ENCODE measurements at places on chromosomes 7 and 10.

DNA sequence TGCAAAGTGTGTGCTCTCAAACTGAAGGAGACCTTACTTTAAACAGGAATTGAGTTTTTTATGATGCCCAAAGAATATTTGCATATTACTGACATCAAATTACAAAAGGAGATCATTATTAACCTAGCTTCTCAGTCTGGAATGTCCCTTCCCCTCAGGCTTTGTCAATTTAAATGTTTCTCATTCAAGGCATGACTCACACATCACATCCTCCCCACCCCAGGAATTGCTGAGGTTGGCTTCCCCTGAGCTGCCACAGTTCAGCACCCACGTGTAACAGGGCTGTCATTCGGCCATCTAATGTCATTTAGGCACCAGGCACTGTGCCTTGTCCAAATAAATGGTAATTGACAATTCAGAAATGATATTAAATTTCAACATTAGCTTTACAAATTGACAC, 305.9 kb upstream of the MGMT start:
- DNase-seq = no peak

DNA sequence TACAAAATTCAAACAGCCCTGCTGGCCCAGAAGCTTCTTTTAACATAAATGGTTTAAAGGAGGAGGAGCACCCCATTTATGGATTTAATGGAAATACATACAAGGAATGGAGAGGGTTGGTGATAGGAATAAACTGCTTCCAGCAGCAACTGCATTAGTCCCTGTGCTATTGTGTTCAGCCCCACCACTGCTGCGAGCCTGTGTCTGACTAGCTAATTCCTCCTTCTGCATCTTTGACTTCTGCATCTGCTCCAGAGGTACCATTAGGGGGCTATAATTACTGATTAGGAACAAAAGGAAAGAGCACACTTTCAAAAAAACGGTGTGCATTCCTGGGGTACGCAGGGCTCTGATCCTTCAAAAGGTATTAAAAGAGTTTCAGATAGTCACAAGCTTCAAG, 24.8 kb downstream of the CDCA7L start:
- no peak for DNase-seq

DNA sequence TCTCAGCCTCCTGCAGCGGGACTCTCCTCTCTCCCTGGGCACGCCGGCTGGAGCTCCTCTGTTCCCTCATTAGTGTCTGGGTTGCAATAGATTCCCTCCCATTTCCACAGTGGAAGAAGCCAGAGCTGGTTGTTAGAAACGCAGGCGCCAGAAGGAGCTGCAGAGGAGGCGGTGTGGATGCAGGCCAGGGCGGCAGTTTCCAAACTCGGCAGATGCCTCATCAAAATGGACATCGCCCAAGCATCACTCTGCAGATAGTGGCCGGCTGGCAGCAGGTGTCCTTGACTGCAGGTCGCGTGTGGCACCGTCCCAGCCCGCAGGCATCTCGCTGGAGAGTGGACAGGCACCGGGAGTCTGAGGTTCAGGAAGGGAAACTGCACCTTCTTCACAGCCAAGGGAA, 201.8 kb downstream of the TCERG1L start:
- no peak for DNase-seq

DNA sequence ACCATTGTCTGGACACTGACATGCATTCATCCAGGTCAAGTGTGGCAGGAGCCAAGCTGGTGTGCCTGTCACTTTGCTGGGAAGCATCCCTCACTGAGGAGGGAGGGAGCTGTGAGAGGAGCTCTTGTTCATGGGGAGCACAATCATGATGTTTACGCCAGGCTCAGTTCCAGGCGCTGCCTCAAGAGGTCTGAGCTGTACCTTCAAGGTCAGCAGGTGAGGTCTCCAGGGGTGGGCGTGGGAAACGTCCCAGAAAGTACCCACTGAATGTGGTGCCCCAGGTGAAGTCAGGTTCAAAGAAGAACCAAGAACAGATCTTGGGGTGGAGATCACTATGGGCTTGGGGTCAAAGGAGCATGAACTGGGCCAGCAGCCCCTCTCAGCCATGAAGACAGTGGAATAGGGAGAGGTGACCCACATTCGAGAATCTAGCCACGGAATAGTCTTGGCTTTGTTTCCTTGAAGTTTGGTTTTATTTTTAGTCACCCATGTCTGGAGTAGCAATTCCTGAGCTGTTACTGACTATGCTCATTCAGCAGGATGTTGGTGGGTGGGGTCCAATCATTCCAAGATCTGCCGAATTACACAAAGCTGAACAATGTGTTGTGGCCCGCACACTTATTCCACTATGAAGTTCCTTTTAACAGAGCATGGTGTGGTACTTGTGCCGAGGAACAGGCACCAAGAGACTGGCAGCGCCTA, 29.3 kb downstream of the NPS start:
- DNase-seq = no peak

DNA sequence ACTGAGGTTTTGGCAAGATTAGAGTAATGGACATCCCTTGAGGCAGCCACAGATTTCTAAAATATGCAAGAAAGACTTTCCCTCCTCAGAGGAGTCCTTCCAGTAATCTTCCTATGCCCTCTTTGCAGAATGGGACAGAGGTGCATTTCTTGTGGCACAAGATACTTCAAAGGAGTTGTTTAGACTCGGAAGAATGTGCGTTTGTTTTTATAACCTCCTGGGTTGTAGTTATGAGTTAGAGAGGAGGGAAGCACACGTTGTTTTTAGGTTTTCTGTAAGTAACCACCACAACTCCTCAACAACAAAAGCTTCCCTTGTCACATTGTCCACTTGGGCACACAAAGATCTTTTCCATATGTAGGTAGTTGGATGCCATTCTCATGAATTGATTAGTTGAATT, 78.1 kb upstream of the GLI3 start:
- no peak for DNase-seq

DNA sequence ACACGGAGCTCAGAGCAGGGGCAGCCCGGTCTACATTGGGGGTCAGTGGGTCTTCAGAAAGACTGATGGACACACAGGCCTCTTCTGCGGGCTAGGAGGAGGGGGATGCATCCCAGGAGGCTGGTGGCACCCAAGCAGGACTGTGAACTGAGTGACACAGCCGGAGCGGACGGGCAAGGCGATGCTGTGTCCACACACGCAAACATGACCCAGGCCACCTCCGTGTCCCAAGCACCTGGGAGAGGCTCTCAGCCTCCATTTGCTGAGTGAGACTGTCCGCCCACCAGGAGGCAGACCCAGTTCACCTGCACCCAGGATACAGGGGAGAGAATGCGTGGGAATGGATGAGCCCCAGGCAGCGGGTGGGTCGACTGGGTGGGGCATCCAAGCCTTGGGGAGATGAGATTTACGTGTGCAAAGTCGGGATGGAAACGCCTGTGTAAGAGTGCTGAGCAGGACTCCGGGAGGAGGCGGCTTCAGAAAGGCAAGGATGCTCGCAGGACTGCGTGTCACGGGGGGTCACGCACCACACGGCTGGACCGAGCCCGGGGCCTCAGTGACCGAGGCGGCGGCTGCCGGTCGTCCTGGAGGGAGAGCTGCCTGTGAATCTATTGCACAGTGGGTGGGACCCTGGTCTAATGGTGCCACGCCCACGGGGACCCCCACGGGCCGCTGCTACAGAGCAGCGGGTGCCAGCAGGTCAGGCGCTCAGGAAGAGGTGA, 262.8 kb downstream of the ADARB2 start:
- DNase-seq = no peak

GRCh38 chr7:16926861-16927260, 45.1 kb upstream of the AGR3 start:
- no peak for DNase-seq

DNA sequence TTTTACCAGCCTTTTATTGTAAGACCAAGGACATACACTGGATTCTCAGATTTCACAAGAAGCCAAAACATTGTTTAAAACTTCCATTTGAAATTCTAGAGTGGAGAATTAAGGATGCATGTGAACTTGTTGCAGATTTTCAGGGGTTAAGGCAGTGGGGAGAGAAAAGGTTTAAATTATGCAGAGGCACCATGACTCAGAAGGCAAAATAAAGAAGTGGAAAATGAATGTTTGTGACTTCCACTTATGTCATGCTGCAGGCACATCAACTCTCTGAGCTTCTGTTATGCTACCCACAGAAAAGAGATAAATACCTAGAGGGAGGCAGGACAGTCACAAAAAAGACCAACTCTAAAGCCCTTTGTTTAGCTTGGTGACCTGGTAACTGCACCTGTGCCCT, 84.4 kb upstream of the BET1 start:
- DNase-seq = peak; percentile 2
